ENCODE measurements at places on chromosomes 5 and 9.

DNA sequence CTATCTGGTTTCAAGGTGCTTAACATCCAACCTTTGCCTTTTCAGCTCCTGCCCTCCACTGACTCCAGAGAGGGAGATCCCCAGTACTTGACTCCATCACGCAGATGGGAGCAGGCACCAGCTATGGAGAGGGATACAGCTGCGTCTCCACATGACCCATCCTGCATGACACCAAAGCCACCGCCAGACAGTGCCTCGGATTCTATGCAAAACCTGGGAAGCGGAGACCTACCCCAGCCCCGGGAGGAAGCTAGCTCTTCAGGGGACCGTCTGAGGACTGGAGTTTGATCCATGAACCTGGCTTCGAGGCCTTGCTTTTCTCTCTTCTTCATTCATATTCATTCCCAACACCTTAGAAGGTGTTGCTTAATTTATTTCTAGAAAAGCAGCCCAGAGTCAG lies 24.8 kb downstream of the HRH2 start:
- no peak overlapping the region for H3K4me3 ChIP-seq
- H3K27me3 ChIP-seq: peaks cover 12% of the 10 kb centered on the region
- no peak for DNase-seq
- H3K27ac ChIP-seq: no peak overlapping the region
- H3K4me1 ChIP-seq: no peaks in the 10 kb centered on the region
- no peaks in the 10 kb centered on the region for H3K36me3 ChIP-seq

DNA sequence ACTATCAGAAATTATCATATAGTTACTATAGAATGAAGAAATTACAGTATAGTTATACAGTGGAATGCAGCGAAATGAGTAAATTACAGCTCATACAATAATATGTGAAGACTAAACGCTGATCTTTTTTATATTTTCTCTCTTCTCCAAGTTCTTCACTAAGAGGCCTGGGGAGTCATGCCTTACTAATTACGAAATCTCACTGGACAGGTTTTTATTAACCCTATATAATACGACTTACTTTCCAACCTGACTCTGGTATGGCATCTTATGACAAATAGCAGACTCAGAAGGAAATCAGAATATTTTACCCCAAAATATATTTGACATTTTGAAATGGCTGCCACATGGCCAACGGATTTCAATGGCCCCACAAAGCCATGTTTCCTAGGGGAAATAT lies 9.1 kb downstream of the CARNMT1 start:
- peaks cover 16% of the 10 kb centered on the region for H3K4me1 ChIP-seq
- H3K27ac ChIP-seq: no peak overlapping the region
- H3K36me3 ChIP-seq: peaks cover 4% of the 10 kb centered on the region
- DNase-seq: no peak
- H3K27me3 ChIP-seq: no peaks in the 10 kb centered on the region

DNA sequence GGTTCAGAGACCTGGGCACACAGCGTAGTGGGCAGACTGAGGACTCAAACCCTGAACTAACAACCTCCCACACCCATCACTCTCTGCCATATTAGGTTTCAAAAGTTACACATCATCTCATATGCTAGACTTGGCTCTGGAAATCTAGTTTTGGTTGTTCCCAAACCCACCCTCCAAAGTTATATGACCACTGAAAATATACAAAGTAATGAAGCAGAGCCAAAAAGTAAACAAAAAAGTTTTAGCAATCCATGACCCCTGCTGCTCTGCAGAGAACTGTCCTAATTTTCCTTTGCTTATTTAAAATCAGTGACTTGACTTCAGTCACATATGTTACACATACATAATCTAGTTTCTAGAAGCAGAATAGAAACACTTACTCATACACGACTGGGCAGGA lies 155.6 kb upstream of the TAS2R1 start:
- no peak for DNase-seq
- no peaks in the 10 kb centered on the region for H3K36me3 ChIP-seq
- H3K27ac ChIP-seq: no peak overlapping the region

GRCh38 chr9:131361202-131361833 lies 32.6 kb upstream of the PRRC2B start:
- no peaks in the 10 kb centered on the region for H3K36me3 ChIP-seq
- no peak for DNase-seq
- H3K4me1 ChIP-seq: peaks cover 2% of the 10 kb centered on the region
- no peak overlapping the region for H3K27ac ChIP-seq
- H3K4me3 ChIP-seq: no peak overlapping the region
- no peaks in the 10 kb centered on the region for H3K27me3 ChIP-seq

DNA sequence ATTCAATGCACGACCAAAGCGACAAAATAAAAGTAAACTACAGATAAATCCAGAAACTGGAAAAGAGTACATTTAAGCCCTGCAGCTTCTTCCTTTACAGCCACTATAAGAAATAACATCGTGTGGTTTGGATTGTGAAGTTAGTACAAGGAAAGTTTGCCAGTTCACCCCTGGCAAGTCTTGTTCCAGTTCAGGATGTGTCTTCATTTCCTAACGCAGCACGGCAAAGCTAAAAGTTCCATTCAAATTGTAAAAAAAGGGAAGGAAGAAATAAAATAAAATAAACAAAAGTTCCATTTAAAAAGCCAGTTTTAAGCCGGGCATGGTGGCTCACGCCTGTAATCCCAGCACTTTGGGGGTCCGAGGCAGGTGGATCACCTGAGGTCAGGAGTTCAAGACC lies 83.3 kb upstream of the RETREG1 start:
- H3K27me3 ChIP-seq: peaks cover 4% of the 10 kb centered on the region
- H3K27ac ChIP-seq: no peak overlapping the region
- no peaks in the 10 kb centered on the region for H3K4me1 ChIP-seq
- no peak for DNase-seq
- H3K36me3 ChIP-seq: no peaks in the 10 kb centered on the region
- no peak overlapping the region for H3K4me3 ChIP-seq
